ENCODE measurements at places on chromosomes 11 and 22.
A peak's percentile ranks its signal among the peaks of the same experiment; 100 is the strongest.

- H3K4me3 ChIP-seq = no peak overlapping the region
- H3K36me3 ChIP-seq = no peaks in the 10 kb centered on the region
- no peaks in the 10 kb centered on the region for H3K4me1 ChIP-seq
- no peak for DNase-seq
- no peak overlapping the region for H3K27ac ChIP-seq
Observed at GRCh38 chr11:34036456-34036855, 15.1 kb upstream of the CAPRIN1 start.

DNA sequence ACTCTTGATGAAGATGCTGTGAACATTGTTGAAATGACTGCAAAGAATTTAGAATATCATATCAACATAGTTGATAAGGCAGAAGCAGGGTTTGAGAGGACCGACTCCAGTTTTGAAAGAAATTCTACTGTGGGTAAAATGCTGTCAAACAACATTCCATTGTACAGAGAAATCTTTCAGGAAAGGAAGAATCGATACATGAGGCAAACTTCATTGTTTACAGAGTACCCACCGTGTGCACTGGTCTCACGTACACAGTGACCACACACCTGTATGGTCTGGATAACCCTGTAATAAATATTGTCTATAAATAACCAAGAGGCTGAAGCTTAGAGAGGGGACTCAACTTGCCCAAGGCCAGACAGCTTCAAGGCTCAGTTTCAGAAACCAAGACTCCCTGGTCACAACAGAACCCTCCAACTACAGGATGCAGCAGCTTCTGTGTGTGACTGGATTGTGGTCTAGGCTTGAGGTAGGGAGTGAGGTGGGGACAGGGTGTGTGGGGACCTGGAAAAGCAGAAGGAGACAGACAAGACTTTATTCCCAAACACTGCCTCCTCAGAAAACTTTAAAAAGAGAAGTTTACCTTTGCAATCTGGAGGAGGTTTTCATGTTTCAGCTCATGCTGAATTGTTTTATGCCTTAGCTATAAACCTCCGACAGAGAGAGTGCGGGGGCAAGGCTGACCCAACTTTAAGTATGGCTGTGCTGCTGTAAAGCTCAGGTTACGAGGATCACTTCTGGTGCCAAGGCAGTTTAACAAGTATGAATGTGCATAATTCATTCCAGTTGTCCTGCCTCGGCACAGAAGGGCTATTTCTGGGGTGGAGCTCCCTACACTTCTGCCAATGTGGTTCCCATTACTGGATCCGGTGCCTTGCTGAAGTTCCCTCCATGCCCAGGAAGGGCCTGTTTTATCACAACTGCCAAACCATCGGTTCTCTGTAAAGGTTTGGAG, 372.6 kb upstream of the NARS2 start:
- no peaks in the 10 kb centered on the region for H3K27me3 ChIP-seq
- DNase-seq = no peak
- H3K36me3 ChIP-seq = no peaks in the 10 kb centered on the region

DNA sequence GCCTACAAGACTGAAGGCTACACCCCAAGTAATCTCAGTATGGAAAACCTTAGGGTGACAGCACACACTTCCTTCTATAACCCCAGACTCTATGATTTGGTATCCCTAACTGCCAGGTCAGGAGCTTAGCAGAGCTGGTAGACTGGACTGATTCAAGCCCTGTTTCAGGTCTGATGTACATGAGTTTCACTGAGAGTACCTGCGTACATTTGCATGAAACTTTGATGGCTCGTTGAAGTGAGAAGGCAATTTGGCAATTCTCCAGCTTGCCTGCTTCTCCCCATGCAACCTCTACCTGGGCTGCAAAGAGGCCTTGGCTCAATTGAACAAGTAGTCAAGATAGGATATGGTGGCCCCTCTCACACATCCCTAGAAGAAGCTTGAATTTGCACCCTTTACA, 10.2 kb downstream of the FIBIN start:
- no peaks in the 10 kb centered on the region for H3K27me3 ChIP-seq
- H3K36me3 ChIP-seq = no peaks in the 10 kb centered on the region
- H3K4me1 ChIP-seq = no peaks in the 10 kb centered on the region
- no peak for DNase-seq

DNA sequence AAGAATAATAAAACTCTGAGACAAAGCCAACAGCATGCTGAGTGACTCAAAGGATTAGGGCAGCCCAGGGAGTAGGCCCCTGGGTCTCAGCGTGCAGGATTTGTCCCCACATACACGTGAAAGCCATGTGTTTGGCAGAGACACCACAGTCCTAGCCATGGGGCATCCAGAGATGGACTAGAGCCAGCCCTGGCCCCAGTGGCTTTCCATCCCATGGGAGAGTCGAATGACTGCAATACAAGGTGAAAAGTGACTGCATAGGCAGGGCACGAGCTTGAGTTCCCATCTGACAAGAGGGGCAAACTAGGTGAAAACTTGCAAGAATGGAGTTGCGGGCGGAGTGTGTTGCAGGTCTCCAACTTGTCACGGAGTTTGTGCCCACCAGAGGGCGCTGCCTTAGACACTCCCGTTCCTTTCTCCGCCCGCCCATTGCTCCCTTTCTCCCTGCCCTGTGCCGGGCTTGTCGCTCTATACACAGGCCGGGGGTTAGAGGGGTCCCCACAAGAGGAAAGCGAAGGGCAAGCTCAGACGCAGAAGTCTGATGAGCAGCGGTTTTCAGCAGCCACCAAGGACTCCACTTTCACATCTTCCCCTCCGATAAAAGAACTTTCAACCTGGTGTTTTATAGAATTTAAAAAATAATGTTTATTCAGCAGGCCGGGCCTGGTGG, 24.2 kb downstream of the TSKU start:
- no peak overlapping the region for H3K27ac ChIP-seq
- peaks cover 4% of the 10 kb centered on the region for H3K4me1 ChIP-seq
- DNase-seq = peak; percentile 92

- H3K4me3 ChIP-seq = no peak overlapping the region
- H3K27ac ChIP-seq = no peak overlapping the region
- DNase-seq = no peak
- H3K4me1 ChIP-seq = peaks cover 7% of the 10 kb centered on the region
- no peaks in the 10 kb centered on the region for H3K36me3 ChIP-seq
Observed at GRCh38 chr11:134038897-134039470, 29.9 kb upstream of the JAM3 start.

DNA sequence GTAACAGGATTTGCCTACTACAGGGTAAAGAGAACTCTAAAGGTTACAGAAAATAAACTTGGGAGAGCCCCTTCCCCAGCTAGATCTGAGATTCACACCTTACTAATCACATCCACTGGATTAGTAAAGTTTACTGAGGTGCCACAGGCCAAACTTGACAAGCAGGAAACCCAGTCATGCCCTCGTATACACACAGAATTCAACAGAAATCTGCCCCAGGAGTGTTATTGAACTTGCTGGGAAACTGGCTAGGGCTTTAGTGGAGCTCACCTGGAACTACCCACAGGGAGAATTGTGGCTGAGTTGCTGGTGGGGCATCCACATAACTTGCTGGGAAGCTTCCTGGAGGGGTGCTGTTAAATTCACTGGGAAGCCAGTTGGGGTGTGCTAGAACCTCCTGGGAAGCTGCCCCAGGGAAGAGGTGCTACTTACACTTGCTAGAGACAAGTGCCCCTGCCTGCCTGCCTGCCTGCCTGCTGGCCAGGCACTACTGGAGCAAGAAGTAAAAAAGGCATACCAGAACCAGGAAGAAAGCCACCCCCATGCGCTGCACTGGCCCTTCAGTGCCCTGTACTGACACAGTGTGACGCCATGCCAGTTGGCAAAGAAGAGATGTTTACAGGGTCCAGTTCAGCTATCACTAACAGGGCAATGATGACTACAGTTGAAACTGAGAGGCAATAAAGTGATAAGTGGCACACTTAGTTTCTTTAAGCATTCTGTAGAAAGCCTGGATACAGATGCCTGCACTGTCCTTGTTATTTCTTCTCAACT, 106.5 kb downstream of the ALX4 start:
- no peaks in the 10 kb centered on the region for H3K36me3 ChIP-seq
- no peak overlapping the region for H3K4me3 ChIP-seq
- no peak overlapping the region for H3K27ac ChIP-seq
- no peak for DNase-seq

DNA sequence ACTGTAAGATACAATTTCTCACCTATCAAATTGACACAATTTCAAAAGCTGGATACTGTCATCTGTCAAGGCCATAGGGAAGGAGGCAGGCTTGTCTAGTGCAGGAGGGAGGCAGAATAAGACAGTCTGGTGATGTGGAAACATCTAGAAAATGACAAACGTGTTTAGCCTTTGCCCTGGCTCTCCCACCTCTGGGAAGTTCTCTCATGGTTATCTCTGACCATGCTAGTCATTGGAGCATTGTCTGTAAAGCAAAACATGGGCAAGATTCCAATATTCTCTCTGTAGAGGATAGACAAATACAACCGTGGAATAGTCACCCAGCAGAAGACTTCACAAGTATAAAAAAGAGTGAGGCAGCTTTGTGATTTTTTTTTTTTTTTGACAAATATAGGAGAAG, 9.1 kb upstream of the SERHL2 start:
- no peak for DNase-seq
- H3K4me3 ChIP-seq = no peak overlapping the region
- H3K36me3 ChIP-seq = no peaks in the 10 kb centered on the region
- no peak overlapping the region for H3K27ac ChIP-seq
- no peaks in the 10 kb centered on the region for H3K27me3 ChIP-seq

- DNase-seq = no peak
- H3K36me3 ChIP-seq = no peaks in the 10 kb centered on the region
- H3K27me3 ChIP-seq = no peaks in the 10 kb centered on the region
- H3K4me3 ChIP-seq = no peak overlapping the region
- no peak overlapping the region for H3K27ac ChIP-seq
- H3K4me1 ChIP-seq = no peaks in the 10 kb centered on the region
Observed at GRCh38 chr22:43772831-43773230, 39.3 kb downstream of the EFCAB6 start.

GRCh38 chr22:31291481-31292235, 630 bp downstream of the PIK3IP1 start:
- H3K36me3 ChIP-seq = no peaks in the 10 kb centered on the region
- DNase-seq = peak; percentile 56
- H3K4me1 ChIP-seq = no peaks in the 10 kb centered on the region
- H3K27me3 ChIP-seq = no peaks in the 10 kb centered on the region
- H3K27ac ChIP-seq = no peak overlapping the region
- no peak overlapping the region for H3K4me3 ChIP-seq

DNA sequence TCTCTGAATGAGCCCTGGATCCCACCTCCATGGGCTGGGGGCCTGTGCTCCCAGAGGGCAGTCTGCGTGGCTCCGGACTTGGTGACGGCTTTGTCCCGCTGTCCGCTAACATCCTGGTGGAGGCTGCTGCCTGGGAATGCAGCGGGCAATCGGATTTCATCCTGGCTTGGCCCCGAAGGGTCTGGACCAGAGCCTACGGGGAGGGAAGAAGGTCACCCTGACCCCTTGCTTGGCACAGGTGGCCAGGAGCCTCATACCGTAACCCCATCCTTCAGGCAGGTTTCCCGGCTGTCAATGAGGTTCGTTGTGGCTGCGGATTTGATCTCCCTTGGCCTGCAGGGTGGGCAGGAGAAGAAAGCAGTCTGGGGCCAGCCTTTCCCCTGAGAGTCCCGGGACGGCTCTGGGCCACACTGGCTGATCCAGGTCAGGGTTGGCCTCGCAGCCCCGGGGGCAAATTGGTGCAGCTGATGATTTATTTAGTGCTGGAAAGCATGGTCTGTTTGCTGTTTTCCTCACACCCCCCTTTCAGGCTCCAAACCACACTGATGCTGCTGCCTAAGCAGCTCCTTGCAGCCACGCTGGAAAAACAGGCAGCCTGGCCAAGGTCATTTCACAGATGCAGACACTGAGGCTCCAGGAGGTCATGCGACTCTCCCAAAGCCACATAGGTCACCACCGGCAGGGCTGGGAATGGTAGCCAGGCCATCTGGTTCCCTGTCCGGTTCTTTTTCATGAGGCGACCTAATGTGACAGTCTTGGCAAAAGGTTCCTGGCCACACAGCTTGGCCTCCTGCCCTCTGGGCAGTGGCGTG, 15.0 kb downstream of the PRDM11 start:
- no peaks in the 10 kb centered on the region for H3K27me3 ChIP-seq
- no peaks in the 10 kb centered on the region for H3K36me3 ChIP-seq
- no peak overlapping the region for H3K27ac ChIP-seq

DNA sequence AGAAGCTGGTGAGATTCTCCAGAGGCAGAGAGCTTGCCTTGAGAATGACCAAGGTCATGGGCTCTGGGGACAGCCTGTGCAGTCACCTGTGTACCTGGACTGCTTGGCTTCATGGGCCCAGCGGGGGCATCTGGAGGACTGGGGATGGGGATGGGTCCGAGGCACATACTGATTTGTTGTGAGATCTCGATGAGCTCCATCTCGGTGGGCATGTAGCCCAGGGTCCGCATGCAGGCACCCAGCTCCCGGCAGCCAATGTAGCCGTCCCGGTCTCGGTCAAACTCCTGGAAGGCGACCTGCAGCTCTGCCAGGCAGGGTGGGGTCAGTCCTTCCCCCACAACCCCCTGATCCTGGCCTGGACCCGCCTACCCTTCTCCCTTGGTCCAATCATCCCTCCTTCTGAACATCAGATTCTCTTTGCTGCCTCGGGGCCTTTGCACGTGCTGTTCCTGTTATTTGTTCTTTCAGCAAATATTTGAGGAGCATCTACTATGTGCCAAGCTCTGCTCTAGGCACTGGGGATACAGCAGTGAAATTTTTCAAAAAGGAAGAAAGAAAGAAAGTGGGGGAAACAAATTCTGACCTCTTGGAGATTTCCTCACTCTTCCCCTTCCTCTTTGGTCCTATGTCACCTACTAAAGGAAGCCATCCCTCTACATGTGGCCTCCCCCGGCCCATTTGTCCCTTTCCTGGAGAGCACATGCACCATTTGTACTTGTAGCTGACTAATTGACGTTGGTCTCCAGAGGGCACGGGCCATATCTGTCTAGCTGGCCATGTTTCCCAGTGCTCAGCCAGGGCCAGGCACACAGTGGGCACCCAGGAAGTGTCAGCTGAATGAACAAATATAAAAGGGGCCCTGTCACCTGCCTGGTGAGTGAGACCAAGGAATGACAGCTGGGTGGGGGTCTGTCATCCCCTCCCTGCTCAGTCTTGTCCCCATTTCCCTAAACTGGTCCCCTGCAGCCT, 2.1 kb downstream of the CABP2 start:
- no peaks in the 10 kb centered on the region for H3K27me3 ChIP-seq
- DNase-seq = no peak
- H3K36me3 ChIP-seq = no peaks in the 10 kb centered on the region
- H3K4me1 ChIP-seq = no peaks in the 10 kb centered on the region
- H3K27ac ChIP-seq = no peak overlapping the region
- H3K4me3 ChIP-seq = no peak overlapping the region

- H3K4me3 ChIP-seq = no peak overlapping the region
- H3K27ac ChIP-seq = no peak overlapping the region
- H3K36me3 ChIP-seq = no peaks in the 10 kb centered on the region
Observed at GRCh38 chr11:96134602-96135001, 208.4 kb downstream of the MAML2 start.

GRCh38 chr11:35478471-35479091, 46.8 kb downstream of the PAMR1 start:
- no peak for DNase-seq
- H3K4me1 ChIP-seq = peaks cover 2% of the 10 kb centered on the region
- no peak overlapping the region for H3K27ac ChIP-seq
- no peaks in the 10 kb centered on the region for H3K27me3 ChIP-seq
- no peaks in the 10 kb centered on the region for H3K36me3 ChIP-seq
